ENCODE measurements at places on chromosomes 16 and 17.
A peak's percentile ranks its signal among the peaks of the same experiment; 100 is the strongest.

DNA sequence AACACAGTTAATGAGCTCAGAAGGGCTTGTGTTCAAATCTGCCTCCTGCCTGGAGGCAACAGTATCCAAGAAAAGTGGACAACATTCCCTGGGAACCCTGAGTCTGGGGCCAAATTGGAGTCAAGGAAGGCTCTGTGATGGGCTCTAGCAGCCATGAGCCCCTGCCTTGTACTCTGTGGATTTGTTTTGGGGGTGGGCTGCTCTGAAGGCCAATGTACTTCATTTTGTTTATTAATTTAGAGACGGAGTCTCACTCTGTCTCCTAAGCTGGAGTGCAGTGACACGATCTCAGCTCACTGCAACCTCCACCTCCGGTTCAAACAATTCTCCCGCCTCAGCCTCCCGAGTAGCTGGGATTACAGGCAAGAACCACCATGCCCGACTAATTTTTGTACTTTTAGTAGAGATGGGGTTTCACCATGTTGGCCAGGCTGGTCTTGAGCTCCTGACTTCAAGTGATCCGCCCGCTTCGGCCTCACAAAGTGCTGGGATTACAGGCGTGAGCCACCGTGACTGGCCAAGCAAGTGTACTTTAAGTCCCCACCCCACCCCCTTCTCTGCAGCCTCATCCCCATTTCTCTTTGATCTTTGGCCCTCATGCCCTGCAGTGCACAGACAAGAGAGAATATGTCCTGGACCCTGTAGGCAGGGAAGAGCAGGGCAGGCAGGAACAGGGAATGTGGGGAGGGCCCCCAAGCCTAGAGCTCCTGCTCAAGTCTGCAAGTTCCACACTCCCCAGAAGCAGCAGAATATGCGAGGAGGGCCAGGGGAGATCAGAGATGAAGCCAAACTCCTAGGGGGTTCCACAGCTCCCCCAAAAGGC is 2.7 kb upstream of the GIP start:
- no peak for DNase-seq

DNA sequence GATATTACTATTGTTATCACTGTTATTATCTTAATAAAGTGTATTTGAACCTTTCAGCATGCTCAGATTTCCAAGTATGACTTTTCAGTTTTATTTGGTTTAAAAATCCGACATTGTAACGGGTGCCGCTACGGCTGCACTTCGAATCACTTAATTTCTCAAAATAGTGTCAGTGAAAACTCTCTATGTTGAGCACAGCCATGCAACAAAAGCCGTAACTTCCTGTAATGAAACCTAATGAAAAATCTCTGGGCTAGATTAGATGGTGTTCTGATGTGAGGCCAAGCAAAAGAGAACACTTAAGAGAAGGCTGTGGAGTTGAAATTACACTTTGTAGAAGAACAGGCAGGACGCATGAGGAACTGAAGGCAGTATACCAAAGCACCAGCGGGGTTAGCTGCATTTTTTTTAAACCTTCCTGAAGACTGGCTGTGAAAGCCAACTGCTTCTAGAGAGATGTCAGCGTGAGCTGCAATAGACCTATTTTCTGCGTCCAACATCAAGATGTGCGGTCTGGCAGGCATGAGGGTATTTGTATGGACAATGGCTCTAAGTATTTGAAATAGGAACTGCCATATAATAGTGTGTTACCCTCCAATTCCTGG is 1545.0 kb upstream of the GOT2 start:
- DNase-seq = peak; percentile 16

DNA sequence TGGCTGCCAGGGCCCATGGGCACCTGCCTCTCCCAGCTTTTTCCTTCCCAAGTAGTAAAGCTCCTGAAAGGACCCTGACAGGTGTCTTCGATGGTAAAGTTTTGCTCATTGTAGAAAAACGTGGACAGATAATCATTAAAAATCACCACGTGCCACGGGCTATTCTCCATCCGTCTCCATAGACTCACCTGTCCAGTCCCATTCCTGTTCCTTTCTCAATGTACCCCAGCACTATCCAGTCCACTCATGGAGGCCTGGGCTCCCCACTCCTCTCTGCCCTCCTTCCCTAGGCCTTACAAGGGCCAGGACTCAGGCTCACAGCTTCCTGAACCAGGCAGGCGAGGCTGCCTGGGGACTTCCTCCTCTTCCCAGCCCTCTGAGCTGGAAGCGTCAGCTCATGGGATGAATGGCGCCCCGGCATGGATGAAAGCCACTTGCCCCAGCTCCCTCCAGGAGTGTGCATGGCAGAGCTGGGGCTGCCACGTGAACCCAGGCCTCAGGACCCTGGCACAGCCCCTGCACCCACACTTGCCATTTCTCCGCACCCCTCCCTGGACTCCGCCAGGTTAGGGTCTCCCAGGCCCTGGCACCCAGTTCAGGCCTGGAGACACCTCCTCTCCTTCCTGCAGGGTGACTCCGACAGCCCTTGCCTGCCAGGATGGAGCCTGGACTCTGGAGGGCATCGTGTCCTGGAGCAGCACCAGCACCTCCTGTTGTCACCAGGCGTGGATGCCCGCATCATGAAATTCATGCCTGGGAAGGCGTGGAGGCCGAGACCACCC is 8.8 kb downstream of the CTRB1 start:
- DNase-seq = peak; percentile 8

DNA sequence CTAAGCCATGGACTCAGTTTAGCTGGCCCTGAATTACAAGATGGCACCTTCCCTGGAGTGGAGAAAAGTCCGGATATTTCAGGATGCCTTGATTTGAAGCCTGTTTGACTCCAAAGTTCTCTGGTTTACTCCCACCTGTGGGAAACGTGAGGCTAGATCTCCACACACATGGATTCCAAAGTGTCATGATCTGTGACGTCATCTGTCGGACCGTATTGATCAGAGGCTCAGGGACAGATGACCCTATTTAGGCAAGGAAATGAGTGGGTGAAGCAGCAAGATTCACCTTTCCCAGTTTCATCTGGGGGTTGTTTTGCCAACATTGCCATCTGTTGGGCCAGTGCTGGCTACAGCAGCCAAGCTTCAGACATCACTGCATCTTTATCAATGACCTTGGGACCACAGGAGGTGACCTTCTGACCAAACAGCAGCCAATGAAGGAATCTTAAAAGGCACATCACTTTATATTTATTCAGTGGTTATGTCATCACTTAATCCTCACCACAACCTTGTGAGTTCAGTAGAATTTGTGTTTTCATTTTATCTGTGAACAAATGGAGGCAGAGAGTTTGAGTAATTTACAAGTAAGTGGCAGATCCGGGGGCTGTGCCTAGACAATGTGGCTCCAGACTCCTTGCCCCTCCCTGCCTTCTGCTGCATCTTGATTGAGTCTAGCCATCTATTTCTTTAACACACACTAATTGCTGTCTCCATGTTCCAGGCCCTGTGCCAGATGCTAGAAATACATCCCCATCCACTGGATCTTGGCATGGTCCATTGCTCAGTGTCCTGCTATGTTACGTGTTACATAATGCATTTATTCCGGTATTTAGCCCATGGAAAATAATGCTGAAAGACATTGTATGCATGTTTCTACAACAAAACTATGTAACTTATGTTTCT is 1.5 kb upstream of the CDH13 start:
- no peak for DNase-seq

GRCh38 chr17:61129267-61130254 is 270.1 kb upstream of the TBX2 start:
- DNase-seq = no peak

DNA sequence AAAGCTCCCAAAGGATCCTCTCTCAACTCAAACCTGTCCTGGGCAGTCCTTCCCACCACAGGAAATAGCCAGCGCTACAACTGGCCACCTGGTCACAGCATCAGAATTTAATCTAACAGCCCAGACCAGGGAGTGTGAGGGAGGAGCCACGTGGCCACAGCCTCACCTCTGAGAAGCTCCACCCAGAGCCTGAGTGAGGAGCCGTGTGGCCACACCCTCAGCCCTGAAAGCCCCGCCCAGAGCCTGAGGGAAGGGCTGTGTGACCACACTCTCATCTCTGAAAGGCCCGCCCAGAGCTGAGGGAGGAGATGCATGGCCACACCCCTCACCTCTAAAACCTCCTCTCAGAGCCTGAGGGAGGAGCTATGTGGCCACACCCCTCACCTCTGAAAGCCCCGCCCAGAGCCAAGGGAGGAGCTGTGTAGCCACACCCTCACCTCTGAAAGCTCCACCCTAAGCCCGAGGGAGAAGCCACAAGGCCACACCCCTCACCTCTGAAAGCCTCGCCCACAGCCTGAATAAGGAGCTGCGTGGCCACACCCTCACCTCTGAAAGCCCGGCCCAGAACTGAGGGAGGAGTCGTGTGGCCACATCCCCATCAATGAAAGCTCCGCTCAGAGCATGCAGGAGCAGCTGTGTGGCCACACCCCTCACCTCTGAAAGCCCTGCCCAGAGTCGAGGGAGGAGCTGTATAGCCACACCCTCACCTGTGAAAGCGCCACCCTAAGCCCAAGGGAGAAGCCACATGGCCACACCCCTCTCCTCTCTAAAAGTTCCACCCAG is 28.6 kb downstream of the SLC38A8 start:
- DNase-seq = peak; percentile 41

DNA sequence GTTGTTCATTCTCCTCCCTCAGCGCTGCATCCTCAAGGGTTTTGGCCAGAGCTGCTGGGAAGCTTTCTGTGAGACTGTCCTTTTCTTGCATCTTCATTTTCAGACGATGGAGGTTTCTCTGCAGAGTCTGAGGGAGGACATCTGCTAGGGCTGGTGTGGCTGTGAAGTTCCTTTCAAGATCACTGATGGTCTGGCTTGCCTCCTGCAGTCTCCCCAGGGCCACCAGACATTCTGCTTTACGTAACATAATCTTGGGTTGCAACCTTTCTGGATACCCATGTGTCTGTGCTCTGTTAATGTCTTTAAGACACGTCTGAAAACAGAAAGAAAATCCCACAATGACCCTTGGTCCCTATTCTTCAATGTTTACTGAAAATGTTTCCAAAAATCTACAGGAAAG is 29.0 kb downstream of the SMYD4 start:
- DNase-seq = no peak

DNA sequence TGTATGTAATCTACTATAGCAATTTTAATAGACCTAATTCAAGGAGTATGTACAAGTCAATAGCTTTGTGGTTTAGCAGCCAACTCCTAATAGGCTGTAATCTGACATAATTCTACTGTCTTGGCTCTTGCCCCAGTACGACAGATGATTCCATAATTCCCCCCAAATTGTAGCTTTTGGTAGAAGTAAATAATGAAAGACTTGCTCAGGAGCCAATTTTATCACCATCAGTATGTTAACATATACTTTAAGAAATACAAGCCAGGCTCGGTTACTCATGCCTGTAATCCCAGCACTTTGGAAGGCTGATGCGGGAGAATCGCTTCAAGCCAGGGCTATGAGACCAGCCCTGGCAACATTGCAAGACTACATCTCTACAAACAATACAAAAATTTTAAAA is 53.9 kb downstream of the AP2B1 start:
- no peak for DNase-seq

- DNase-seq = peak; percentile 7
Measured at GRCh38 chr16:79093554-79093967, 507.0 kb downstream of the MAF start.

Data from astrocyte of the hippocampus (primary cell).